ENCODE measurements at places on chromosomes 6 and 20. TPM values are rescaled to one million over a fixed set of nuclear protein-coding genes. Genes with fewer than 3 reads are reported as not detected.
A peak's percentile ranks its signal among the peaks of the same experiment; 100 is the strongest.

DNA sequence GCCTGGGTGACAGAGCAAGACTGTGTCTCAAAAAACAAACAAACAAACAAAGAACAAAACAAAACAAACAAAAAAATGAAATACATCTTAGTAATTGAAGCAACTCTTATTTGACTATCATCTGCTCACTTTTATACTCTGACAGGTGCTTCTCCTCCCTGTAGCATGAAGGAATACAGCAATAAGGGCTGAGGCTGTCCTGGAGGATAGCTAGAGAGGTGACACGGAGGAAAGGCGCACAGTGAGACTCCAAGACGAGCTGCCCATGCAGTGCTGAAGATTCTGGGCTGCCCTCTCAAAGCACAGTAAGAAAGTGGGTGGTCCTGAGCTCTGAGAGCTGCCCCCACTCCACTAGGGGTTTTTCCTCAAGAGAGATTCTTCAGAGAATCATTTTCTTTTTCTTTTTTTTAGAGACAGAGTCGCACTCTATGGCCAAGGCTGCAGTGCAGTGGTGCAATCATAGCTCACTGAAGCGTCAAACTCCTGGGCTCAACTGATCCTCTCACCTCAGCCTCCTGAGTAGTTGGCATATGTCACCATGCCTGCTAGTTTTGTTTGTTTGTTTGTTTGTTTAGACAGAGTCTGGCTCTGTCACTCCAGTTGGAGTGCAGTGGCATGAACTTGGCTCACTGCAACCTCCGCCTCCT lies 50.0 kb downstream of the OSTM1 start:
- no peak for DNase-seq

- DNase-seq, result no peak
These were observed 35.5 kb upstream of the TSHZ2 start for GRCh38 chr20:52936351-52937340.

ZNF831 gene
- not detected for total RNA-seq

DNA sequence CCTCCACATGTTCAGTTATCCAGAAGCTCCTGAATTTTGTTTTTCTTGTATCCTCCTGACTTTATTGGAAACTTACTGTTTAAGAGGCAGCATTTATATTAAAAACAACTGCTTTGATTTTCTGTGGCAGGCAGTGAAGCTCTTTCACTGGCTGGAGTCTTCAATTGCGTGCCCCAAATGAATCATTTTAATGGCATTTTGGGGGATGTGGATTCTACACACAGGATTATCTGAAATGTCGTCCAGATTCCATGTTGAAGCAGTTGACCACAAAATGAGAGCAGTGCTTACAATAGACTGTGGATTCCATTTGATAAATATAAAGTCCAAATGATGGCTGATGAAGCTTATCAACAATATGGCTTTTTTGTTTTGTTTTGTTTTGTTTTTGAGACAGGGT lies 41.0 kb upstream of the HIVEP1 start:
- no peak for DNase-seq

PAX1 gene
- total RNA-seq, result not detected

GRCh38 chr6:13924146-13924948 lies 405 bp upstream of the RNF182 start:
- DNase-seq, result no peak

TRIM40 gene
- not detected for total RNA-seq

RAET1G gene
- total RNA-seq, result 45.0 TPM

DNA sequence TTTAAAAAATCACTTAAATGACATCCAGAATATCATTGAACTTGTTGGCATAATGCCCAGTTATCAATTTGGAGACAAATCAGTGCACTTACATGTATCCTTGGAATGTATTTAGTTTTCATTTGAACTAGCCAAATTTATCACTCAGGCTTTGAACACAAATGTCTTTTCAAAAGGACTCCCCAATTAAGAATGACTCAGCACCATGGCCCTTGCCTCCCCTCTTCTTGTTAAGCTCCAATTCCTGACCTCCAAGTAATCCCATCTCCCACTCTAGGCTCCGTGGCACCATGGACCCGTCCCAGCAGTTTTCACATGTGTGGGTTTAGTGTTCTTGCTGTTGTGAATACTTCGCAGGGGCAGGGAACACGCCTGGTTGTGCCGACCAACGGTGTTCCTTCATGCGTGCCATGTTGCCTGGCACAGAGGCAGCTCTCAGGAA lies 2.7 kb downstream of the AKAP12 start:
- no peak for DNase-seq

GRCh38 chr6:45626087-45626891 lies 248.6 kb upstream of the SUPT3H start:
- DNase-seq, result peak; percentile 96

GRCh38 chr6:133099573-133099972 lies 141.6 kb upstream of the EYA4 start:
- DNase-seq, result peak; percentile 96

UBD gene
- total RNA-seq, result not detected

DNA sequence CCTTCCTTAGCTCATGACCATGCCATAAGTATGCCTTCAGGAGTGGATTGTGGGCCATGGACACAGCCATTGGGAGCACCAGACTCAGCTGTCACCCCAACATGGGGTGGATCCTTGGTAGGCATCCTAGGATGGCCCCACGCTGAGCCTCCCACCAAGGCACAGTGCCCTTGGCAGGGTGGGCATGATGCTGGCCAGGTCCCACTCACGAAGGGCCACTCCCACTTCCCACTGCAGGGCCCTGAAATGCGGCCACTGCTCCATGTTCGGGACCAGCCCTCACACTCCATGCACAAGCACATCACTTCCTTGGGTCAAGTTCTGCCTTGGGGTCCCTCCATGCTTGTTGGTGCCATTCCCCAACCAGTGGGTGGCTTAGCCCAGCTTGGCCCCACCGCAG lies 12.9 kb upstream of the FUT9 start:
- DNase-seq, result no peak

DNA sequence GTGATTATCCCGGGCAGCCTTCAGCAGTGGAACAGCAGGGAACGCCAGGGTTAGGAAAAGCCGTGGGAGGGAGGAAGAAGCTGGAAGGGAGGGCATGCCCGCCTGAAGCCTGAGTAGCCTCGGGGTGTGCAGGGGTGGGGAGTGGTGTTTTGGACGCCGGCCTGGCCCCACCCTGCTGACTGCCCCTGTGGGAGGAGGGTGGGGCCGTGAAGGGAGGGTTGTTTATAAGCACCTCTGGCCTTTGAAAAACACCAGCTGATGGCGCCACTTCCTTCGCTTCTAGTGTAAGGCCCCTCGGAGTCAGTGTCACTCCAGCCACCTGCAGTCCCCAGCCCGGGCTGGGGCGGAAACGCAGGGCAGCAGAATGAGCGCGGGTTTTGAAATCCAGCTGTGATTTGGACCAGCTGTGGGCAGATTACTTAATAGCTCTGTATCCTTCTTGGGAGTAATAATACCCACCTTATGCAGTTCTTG lies 52.8 kb upstream of the BMP6 start:
- peak; percentile 79 for DNase-seq

- DNase-seq, result no peak
These were observed 17.7 kb downstream of the CLIC5 start for GRCh38 chr6:45997875-45998506.

DNA sequence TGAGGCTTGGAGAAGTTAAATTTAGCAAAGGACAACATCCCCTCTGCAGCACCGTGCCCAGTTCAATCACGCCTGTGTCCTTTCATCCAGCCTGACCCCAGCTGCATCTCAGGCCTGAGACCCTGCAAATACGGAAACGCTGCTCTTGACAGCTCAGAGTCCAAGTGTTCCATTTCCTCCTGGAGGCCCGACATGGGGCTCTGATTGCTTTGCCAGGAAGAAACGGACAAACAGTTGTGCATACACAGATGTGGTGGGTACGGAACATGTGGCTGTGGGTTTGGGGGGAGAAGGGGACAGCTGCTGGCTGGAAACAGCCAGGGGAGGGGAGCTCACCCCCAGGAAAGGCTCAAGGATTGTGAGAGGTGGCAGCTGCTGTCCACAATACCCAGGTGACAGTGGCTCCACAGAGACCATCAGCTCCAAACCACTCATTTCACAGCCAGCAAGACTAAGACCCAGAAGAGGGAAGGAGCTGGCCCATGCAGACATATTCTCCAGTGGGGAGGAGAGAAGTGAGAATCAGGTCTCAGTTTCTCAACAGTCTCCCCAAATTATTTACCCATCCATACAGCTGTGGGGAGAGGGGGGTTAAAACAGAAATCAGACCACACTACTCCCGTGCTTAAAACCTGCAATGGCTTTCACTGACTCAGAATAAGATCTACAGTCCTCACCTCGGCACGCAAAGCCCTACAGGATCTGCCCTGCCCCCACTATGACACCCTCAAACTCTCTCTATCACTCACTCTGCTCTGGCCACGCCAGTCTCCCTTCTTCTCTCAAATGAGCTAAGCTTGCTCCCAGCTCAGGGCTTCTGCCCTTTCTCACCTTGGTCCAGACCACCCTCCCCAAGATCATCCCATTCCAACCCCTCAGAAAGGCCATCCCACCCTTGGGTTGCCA lies 89.1 kb downstream of the PREX1 start:
- DNase-seq, result no peak

SAYSD1 gene
- 9.0 TPM for total RNA-seq

- DNase-seq, result no peak
These were observed 18.9 kb upstream of the ENPP5 start for GRCh38 chr6:46189726-46190125.

GRCh38 chr6:21190701-21191100 lies 402.9 kb upstream of the SOX4 start:
- DNase-seq, result no peak

GRCh38 chr20:58433759-58434158 lies 44.7 kb downstream of the VAPB start:
- peak; percentile 59 for DNase-seq

- DNase-seq, result no peak
These were observed 150.7 kb downstream of the PKHD1 start for GRCh38 chr6:51936531-51937290.

DNA sequence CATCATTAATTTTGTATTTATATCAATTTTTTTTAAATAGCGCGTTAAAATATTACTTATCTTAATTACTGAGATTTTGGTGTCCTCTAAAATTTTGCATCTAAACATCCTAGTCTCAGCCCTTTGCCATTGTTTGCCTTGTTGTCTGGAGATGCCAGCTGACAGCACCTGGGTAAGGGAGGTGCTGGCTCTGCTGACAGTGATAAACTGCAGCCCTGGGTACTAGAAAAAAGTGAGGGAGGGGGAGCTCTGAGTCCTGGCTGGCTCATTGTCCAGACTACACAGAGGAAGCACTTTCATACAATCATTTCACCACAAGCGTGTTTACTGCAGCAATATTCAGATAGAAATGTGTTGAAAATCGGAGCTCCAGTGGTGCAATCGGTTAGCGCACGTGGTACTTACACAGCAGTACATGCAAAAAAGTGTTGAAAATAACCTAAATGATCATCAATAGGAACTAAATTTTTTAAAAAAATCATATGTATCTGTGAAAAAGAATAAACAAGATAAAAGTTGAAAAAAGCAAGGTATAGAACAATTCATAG lies 18.5 kb upstream of the UBR2 start:
- no peak for DNase-seq

DNA sequence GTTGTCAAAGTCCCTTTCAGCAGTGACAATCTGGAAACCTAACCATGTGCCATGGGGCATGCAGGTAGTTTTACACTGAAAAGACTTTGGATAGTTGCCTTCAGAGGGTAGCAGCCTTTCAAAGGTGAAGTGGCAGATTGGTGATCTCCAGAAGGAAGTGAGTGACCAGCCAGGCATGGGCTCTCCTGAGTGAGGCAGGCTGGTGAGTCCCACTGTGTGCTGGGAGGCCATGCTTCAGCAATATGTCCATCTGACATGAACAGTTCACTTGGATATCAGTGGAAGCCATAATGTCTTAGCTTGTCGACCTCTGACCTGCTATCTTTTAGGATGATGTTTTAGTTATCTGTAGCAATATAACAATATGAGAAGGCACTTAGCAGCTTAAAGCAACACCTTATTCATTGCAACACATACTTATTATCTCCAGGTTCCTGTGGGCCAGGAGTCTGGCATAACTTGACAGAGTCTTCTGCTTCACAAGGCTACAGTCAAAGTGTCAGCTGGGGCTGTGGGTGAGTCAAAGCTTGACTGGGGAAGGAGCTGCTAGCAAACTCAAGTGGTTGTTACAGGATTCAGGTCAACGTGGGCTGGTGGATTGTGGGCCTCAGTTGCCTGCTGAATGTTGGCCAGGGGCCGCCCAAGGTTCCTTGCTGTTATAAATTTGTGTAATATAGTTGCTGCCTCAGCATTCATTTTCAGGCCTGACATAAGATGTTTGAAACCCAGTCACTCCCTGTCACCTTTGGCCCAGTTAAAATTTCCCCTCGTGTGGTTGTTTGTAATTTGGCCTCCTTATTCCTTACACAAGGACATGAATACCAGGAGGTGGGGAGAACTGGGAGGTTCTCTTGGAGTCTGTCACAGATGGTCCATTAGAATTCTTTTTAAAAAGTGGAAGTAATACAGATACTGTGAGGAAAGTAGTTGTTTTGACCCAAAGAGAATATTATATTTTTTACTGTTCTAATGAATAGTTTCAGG lies 100.2 kb downstream of the UST start:
- no peak for DNase-seq

AMD1 gene
- total RNA-seq, result 170 TPM

DNA sequence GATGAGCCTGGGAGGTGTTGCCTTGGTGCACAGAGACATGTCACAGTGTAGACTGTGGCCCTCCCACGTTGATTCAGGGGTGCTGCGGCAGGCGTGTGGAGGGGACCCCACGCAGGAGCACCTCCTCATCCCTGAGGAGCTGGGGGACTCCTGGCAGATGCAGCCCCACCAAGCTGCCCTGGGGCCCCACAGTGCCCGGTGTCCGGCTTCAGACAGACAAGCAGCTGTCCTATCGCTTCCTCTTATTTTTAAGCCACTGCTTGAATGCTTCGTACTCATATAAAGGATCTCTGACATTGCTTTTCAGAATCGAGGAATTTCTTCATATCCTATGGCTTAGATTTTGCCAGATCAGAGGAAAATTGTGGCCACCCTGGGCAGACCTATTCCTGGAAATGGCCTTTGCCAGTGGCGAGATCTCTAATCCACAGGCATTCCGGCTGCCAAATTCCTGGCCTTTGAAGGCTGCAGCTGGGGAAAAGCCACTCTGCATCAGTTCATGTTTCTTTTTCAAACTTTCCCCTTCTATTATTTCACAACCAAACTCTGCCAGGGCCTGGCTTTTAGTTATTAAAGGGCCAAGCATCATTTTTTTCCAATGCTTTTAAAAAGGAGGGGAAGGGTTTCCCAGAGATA lies 337.0 kb downstream of the THBS2 start:
- no peak for DNase-seq

DNA sequence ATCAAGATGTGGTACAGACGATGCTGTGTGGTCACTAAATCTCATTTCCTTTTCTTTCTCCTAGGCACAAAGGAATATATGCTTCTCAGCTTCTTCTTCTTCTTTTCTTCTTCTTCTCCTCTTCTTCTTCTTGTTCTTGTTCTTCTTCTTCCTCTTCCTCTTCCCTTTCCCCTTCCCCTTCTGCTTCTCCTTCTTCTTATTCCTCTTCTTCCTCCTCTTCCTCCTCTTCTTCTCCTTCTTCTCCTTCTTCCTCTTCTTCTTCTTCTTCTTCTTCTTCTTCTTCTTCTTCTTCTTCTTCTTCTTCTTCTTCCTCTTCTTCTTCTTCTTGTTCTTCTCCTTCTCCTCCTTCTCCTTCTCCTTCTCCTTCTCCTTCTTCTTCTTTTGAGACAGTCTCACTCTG lies 190.4 kb upstream of the DTNBP1 start:
- DNase-seq, result no peak

Measured in bronchial epithelial cell (primary cell).